ENCODE measurements at places on chromosomes 1 and 21. TPM values are rescaled to one million over a fixed set of nuclear protein-coding genes. Genes with fewer than 3 reads are reported as not detected.

- no peak for DNase-seq
Observed at GRCh38 chr1:51139474-51139873, 37.4 kb downstream of the C1orf185 start.

DNA sequence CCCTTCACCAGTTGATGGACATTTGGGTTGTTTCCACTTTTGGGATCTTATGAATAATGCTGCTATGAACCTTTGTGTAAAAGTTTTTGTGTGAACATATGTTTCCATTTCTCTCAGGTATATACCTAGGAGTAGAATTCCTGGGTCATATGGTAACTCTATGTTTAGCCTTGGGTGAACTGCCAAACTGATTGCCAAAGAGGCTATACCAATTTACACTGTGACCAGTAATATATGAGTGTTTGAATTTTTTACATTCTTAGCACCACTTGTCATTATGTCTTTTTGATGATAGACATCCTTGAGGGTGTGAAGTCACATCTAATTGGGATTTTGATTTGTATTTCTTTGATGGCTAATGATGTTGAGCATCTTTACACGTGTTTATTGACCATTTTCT is 290.1 kb downstream of the DUSP10 start:
- DNase-seq, result no peak

- DNase-seq, result no peak
Observed at GRCh38 chr21:35390013-35390776, 341.1 kb upstream of the RUNX1 start.

- no peak for DNase-seq
Observed at GRCh38 chr1:90834354-90834885, 117.3 kb upstream of the BARHL2 start.

DNA sequence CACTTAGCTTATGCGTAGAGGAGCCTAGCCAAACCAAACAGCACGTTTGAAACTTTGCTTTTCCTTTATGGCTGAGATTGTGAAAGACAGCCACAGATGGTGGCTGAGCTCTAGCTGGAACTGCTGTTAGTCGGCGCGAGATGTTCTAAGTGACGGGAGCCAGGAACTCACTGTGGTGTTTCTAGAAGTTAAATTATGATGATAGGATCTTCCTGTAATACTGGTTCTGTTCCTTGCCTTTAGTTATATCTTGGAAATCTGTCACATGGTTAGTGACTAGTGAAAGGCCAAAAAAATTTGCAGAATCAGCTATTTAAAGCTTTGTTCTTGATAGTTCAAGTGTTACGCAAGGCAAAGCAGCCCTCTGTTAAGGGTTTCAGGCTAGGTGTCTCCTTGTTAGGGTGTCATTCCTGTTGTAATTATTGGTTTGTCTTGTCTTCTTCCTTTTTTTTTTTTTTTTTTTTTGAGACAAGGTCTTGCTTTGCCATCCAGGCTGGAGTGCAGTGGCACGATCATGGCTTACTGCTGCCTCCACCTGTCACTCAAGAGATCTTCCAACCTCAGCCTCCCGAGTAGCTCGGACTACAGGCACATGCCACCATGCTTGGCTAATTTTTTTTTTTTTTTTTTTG is 22.6 kb downstream of the AK4 start:
- no peak for DNase-seq

DMAP1 gene
- total RNA-seq, result 37.4 TPM
